Activated CD8-positive, alpha-beta memory T cell treated with anti-CD3 and anti-CD28 coated beads for 48 hours (primary cell): ENCODE measurements at places on chromosomes 2 and 18.

DNA sequence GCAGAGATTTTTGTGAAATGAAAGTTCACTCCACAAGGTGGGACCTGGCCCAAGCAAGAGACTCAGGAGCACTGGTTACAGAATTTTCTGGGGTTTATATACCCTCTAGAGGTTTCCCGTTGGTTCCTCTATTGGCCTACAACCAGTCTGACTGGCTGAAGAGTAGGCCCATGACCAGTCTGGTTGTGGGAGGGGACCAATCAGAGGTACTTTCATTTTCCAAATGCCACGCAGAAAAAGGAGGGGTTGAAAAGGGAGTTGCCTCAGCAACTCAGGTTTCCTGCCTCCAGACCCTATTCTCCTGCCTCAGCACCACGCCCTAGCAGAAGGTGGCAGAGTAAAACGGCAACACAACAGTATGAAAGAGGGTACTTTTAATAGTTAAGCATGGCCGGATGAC is 98.4 kb downstream of the COLEC12 start:
- no peak for DNase-seq

GRCh38 chr2:62110415-62111025 is 85.4 kb upstream of the B3GNT2 start:
- DNase-seq, result no peak

DNA sequence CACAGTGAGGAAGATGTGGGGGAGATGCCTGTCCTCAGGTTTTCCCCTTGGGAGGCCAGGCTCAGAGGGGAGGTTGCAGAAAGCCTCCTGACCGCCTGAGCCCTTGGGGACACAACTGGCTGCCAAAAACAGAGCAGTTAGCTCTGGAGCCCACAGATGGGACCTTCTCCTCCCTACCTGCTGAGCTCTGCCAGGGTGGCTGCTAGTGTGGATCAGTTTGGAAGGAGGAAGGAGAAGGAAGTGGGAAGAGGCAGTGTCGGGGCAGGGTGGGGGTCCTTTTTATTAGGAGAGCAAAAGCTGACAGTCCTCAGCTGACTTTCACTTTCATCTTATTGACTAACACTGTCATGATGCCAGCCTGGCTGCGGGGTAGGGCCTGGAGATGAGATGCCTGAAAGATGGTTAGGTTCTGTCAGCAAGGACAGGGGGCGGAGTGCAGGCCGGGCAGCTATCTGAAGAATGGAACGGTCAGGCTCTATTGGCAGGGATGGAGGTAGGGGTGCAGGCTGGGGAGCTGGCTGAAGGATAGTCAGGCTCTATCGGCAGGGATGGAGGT is 188.5 kb upstream of the HDAC4 start:
- DNase-seq, result no peak

DNA sequence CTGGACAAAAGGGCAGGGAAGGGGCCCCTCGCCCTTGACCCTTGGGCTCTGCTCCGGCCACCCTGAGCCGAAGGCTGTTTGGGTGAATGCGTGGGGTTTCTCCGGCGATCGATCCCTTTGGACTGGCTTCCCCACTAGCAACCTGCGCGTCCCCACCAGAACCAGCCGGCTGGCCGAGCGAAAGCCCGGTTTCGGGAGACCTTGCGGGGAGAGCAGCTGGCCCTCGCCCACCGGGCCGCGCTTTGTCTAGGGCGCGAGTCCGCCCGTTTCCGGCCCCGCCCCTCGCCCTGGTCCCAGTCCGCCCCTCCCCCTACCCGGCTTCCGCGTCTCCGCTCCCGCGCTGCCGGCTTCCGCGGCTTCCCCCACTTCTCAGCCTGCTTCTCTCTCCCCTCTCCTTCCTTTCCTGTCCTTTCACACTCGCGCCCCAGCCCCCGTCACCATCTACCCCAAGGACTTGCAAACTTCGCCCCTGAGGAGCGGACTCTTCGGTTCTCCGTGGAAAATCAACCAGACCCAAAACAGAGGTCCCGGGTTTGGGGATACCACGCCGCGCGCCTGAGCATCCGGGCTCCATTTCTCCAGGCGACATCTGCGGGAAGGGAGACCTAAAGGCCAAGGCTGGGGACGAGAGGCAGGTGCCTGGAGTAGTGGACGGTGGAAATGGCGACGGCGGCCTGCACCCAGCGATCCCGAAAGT is 48.0 kb upstream of the ATP6V1B1 start:
- DNase-seq, result no peak

GRCh38 chr2:174059884-174060244 is 94.7 kb upstream of the SP3 start:
- DNase-seq, result no peak

DNA sequence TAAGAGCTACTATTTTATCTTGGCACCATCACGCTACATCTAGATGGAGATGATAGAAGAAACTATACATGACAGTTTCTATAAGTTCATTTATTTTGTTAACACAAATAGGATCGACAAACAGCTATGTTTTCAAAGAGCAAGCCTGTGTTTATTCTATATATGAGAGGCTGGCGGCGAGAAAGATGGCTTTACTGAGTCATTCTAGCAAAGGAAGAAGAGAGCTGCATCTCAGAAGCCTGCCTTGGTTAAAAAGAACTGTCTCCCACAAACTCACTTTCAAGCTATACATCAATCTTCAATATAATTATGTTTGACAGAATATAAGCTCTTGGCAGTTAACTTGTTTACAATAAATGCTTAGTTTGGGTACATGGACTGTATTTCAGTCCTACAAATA is 13.0 kb downstream of the SATB2 start:
- DNase-seq, result no peak

DNA sequence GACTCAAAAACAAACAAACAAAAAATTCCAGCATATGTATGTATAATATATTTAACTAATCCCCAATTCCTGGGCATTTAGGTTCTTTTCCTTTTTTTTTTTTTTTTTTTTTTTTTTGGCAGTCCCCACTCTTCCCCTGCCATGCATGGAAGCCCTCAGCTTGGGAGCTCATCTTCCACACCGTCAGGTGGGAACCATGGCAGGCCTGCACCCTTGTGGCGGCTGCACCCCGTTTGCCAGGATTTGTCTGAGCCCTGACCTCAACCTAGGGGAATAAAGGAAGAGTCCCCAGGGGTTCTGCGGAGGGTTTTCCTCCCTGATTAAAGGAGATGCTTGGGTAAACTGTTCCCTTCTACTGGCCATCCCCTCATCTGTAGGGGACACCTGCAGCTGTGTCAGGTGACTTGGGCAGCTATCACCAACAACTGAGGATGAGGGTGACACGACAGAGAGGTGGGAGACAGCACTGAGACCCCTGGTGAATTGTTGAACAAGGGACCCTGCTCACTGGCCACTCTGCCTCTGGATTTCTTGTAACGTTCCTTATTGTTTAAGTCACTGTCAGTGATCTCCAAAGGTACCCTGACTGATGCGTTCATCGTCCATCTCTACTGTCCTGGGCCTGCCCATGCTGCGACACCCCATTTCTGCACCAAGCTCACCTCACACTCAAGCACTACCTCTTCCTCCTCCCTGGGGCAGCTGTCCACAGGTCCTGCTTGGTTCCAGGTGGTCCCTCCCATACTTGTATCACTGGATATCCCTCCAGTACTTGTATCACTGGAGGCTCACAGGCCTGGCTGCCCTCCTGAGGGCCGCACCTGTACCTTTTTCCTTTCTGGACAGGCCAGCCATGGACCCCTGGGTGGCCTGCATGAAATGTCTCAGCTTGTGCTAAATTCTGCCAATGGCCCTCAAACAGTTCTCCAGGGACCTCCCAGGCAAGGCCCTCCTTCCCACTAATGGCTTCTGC is 14.5 kb downstream of the TMEM185B start:
- DNase-seq, result no peak

- DNase-seq, result no peak
These were observed 37.6 kb upstream of the SLC4A10 start for GRCh38 chr2:161586517-161587167.

DNA sequence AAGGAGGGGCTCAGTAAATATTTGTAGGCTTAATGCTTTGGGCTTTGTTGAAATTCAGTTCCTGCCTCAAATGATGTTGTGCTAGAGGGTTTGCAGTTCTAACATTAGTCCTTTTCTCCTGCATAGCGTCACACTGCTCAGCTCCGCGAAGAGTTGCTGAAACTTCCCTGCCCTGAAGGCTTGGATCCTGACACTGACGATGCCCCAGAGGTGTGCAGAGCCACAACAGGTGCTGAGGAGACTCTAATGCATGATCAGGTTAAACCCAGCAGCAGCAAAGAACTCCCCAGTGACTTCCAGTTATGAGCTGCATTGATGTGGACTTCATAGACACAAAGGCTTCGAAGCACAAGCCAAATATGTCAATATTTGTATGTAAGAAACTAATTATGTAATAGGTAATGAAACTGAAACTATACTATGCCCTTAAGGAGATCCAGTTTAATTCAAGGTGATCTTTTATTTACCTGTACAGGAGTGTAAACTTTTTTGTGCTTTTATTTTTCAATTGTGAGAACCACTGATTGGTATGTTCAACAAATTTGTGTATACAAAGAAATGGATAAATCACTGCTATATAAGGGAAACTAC is 10.2 kb upstream of the TTC27 start:
- no peak for DNase-seq

- no peak for DNase-seq
These were observed 28.8 kb downstream of the ANKRD30B start for GRCh38 chr18:14776801-14777200.

- DNase-seq, result no peak
These were observed 21.4 kb upstream of the BARD1 start for GRCh38 chr2:214830794-214831346.

DNA sequence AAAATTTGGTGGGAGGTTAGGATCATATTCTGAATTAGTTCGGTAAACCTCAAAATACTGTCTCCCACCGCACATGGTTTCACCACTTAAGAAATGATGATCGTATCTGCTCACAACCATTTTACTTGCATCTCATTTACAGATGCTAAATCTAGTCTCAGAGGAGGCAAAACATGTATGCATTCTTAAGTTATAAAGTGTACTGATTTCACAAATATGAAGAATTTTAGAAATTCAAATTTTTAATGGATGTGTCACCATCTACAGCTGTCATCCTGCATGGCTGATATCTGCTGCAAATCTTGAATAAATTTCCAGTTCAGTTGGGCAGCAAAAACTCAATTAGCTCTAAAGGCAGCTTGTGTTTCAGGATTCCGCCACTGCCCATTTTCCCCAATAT is 243.3 kb upstream of the KCNJ3 start:
- no peak for DNase-seq
